CD8-positive, alpha-beta T cell (primary cell): ENCODE measurements at places on chromosomes 12 and 14. TPM values are rescaled to one million over a fixed set of nuclear protein-coding genes. Genes with fewer than 3 reads are reported as not detected.

DNA sequence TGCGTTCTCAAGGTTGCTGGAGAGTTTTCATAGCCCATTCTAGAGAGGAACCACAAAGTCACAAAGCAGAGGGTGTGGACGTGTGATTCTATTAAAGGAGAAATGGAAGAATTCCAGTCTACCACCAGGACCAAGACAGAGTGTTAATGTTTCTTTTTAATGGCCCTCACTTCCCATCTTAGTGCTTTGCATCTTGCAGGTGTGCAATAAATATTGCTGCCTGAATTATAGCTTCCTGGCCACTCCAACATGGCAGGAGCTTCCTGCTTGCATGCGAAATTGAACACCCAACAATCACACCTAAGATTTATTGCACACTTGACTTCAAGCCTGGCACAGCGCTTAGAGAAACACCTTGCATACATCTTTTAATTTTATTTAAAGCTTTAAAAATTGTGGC lies 22.4 kb upstream of the PPP1CC start:
- no peak for DNase-seq

DNA sequence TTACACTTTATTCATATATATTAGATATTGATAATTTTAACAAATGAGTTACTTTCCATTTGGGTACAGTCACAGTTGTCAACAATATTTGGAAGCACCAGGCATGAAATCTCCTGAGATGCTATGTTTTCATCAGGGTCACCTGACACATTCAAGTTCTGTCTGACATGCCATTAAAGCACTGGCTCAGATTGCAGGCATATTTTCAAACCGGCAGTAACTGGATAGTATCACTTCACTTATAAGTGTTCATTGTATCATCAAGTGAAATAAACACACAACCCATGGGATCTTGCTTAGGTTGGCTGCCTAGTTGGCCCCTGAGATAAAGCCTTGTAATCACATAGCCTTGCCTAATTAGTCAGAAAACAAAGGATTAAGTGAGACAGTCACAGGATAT lies 4.8 kb downstream of the IFNG start:
- DNase-seq, result no peak

Gene DCN
- not detected for total RNA-seq

DNA sequence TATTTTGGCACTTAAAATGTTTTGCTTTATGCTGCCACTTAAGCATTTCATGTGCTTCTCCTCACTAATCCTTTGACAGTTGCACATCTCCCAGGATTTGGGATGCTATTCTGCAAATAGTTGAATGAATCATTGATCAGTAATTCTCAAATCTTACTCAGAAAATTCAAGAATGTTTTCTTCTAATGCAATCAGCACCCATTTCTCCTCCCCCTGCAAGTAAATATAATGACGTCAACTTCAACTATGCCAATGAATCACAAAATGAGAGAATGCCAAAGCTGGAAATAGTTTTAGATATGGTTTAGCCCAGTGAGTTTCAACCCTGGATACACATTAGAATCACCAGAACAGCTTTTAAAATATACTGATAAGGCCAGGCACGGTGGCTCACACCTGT lies 2.1 kb upstream of the BLOC1S1 start:
- no peak for DNase-seq

- peak; percentile 63 for DNase-seq
Measured at GRCh38 chr12:124566997-124567672, at the start of gene NCOR2. Gene NCOR2, minus strand, starts transcription at chr12:124567612. Its CDS starts 72,361 bp downstream, at chr12:124495251.

- DNase-seq, result no peak
Measured at GRCh38 chr12:105418821-105419291, 88.4 kb downstream of the C12orf75 start.

DNA sequence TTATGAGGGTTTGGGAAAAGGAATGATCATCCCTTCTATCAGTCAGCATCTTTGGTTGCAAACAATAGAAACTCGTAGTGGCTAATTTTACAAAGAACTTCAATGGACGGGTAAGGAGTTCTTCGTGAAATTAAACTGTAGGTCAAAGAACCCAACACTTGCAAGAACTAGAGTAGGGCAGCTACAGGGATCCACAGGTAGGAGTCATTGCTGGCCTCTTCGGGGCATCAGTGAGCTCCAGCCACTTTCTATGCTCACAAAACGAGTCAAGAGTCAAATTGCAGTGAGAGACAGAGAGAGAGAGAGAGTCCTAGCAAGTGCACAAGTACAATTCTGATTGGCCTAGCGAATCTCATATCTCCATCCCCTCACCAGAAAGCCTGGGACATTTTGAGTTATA lies 29.9 kb upstream of the OTX2 start:
- DNase-seq, result no peak

Gene TROAP
- total RNA-seq, result 0.72 TPM

Gene TAS2R9
- total RNA-seq, result not detected

- DNase-seq, result no peak
Measured at GRCh38 chr12:39300799-39301198, 142.1 kb downstream of the KIF21A start.

- DNase-seq, result no peak
Measured at GRCh38 chr14:68667313-68667791, 125.5 kb downstream of the ZFP36L1 start.

Gene ZDHHC22
- not detected for total RNA-seq

- DNase-seq, result no peak
Measured at GRCh38 chr14:79466938-79467527, 744.3 kb downstream of the DIO2 start.

GRCh38 chr12:97300891-97301290 lies 161.7 kb upstream of the RMST start:
- DNase-seq, result no peak

GRCh38 chr12:69196302-69197288 lies 42.8 kb upstream of the CPSF6 start:
- DNase-seq, result no peak

GRCh38 chr12:108823804-108824203 lies 33.6 kb downstream of the SSH1 start:
- DNase-seq, result no peak

Gene MNAT1
- total RNA-seq, result 12.0 TPM

Gene CEBPE
- total RNA-seq, result not detected

Gene TSPAN31
- 8.0 TPM for total RNA-seq

DNA sequence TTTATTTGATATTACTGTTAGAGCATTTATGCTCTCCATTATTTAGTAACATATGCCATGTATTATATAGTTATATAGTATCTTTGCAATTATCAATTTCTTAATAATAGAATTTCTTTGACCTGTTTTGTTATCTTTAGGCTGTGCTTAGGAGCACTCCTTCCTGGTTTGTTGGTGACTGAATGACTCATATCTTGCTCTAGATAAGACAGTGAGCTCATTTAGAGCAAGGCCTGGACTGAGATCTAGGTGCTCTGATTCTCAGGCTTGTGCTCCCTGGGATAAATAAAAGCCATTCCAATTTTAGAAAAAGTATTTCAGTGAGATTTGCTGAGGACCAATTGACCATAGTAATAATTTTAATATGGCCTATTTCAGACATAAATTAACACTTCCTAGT lies 951.2 kb downstream of the FLRT2 start:
- DNase-seq, result no peak

- DNase-seq, result no peak
Measured at GRCh38 chr12:49344486-49345050, 2.1 kb upstream of the DNAJC22 start.

DNA sequence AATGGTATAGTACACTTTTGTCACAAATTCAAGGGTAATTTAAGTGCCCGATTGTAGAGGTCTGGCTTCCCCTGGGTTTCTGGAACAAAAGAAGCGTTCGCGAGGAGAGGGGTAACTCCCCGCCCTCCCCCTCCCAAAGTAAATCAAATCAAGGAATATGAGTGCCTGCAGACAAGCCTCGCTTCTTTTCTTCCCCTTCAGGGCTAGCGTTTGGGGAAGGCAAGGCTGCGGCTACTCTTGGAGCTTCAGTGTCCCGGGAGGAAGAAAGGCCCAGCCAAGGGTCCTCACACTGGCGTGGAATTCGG lies 456 bp upstream of the TMPO start:
- no peak for DNase-seq

Gene KRT83
- total RNA-seq, result not detected

DNA sequence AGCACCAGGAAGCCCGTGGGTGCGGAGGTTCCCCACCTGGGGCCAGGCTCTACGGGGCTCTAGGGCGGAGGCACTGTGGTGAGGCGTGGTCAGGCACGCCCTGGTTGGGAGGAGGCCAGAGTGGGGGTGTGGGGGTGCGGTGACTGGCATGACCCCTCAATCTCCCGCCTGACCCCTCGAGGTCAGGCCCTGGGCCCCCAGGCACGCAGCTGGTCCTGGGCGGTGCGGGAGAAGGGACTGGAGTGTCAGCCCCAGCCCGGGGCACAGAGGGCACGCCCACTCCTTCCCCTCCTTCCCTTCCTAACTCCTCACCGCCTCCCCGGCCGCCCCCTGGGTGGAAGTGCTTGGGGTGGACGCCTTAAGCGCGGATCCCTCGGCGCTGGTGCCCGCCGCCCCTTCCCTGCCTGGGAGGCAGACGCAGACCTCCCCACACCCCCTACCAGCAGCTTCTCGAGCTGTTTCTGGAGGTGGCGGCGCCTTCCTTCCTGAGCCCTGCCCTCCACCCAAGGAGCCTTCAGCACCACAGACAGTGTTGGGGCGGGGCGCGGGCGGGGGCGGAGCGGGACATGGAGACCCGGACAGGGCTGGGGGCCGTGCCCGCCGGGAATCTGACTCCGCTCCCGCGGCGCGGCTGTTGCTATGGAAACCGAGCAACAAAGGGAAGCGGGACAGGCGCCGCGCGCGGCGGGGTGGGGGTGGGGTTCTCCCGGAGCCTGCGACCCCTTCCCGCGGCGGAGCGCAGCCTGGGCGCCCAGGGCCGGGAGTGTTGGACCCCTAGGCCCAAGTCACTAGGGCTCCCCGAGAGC lies 741 bp upstream of the CRIP2 start:
- DNase-seq, result no peak

Gene DDX54
- 75.4 TPM for total RNA-seq

Gene TAPBPL
- total RNA-seq, result 11.8 TPM

DNA sequence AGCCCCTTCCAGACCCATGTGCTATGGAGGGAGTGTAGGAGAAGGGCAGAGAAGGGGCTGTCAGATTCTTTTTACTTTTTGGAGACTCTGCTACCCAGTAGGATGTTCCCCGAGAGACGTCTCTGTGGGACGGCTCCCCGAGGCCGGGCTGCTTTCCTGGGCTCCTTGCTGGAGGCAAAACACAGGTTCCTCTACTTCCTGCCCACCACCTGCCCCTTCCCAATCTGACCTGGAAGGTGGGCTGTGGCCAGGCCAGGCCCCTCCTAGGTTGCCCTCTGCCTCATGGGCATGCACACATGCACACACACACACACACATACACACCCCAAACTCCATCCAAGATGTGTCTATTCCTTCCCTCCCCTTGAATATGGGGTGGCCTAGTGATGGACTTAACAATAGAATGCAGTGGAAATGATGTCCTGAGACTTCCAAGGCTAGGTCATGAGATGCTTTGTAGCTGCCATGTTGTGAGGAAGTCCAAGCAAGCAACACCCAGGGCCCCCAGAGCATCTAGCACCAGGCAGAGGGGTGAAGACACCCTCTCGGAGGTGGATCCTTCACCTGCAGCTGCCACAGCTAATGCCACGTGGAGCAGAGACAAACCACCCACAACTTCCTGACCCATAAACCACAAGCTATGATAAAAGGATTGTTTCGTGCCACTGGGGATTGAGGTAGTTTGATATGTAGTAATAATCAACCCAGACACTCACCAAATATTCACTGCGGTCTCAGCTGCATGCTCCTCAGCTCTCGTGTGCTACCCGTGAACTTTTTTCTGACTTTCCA lies 1.6 kb upstream of the ASB2 start:
- peak; percentile 79 for DNase-seq

DNA sequence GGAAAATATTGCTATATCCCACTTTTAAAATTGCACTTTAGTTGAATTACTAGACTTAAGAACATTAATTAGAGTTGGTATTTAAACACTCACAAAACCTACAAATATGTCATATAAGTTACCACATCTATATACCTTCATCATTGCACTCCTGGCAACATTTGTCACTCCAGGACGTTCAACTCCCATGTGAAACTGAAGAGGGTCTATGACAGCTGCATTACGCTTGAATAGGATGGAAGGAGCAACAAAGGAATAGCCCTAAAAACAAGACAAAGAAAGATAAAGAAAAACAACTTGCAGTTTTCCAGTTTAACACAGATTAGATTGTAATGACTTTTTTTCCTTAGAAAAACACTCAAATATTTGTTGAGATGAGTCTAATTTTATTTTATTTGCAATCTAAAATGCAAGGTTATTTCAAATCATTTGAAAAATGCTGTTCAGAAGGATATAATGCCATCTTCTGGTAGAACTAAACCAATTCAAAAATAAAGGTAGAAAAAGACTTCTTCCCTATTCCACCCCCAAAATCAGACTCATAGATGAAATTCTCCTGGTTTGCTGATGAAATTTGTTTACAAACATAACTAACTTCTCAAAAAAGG lies 84.3 kb upstream of the TTC7B start:
- no peak for DNase-seq

Gene FOXG1
- total RNA-seq, result not detected

DNA sequence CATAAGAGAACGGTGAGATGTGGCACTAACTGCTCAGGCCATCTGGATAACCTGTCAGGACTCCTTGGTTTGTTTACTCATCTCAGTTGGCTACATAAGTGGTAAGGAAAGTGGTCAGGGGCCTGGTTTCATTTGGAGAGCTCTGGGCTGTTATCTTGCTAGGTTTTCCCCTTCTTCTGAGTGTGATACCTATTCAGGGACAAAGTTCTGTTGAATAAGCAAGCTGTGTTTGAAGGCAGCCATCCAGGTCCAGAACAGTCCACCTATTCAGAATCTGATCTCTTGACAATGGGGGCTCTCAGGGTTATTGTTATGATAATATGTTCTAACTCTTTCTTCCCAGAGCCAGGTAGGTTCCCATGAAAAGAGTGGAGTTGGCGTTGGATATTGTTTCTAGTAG lies 194.9 kb downstream of the PAH start:
- no peak for DNase-seq

Gene TFCP2
- total RNA-seq, result 8.6 TPM

Gene OASL
- total RNA-seq, result 36.5 TPM

DNA sequence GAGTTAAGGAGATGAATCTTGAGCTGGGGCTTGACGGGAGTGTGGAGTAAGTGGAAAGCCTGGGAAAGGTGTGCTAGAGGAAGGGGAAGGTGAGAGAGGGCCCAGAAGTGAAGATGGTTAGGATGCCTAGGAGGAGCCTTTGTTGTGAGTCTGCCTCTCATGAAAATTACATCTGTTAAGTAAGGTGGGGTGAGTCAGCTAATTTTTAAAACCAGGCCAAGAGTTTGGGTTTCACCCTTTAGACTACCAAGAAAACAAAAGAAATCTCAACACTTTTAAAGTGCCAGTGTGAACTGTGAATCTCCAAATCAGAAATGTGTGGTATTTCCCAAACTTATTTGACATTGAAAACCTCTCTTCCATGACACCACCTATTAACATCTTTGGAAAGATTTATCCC lies 185.2 kb downstream of the CRADD start:
- DNase-seq, result no peak

- DNase-seq, result no peak
Measured at GRCh38 chr14:53491256-53491883, 338.2 kb upstream of the DDHD1 start.

Gene NID2
- total RNA-seq, result not detected

- no peak for DNase-seq
Measured at GRCh38 chr14:30153717-30154116, 226.1 kb upstream of the PRKD1 start.
